Thyroid gland (tissue), 4 donors: ENCODE measurements at places on chromosomes 13 and 19.
A peak's percentile ranks its signal among the peaks of the same experiment; 100 is the strongest.

- no peak for DNase-seq
These were observed 33.5 kb downstream of the DNM2 start for GRCh38 chr19:10751109-10751953.

GRCh38 chr19:38869836-38870607, 8.1 kb downstream of the RINL start:
- peak; percentile 92 for DNase-seq

DNA sequence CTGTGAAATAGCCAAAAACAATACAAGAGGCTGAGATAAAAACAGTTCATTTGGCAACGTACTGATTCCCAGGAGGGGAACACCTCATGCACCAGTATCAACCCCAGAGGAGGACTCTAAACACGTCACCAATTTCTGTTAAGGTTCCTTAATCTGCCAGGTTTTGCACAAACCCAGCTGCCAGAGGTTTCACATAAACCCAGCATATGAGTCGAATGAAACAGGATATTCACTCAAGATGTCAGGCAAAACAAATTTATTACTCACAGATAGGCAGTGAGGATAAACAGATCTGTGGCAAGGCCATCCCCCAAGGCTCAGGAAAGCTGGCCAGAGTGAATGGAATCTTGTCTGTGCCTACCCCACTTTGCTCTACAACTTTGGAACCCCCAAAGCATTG, 210.9 kb downstream of the GPC5 start:
- no peak for DNase-seq

DNA sequence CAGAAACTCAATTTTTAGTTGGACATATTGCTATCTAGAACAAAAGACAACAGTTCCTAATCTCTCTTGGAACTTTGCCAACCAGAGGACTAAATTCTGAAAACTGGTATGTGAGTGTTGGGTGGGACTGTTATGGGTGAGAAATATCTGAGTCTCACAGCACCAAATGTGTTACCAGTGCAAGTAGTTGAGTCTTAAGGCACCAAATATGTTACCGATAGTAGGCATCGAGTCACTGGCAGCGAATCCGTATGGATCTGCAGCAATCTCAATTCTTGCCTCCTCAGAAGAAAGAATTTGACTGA, 575.2 kb downstream of the DACH1 start:
- DNase-seq, result no peak

- DNase-seq, result no peak
These were observed 1.7 kb upstream of the KLK13 start for GRCh38 chr19:51066393-51067186.

DNA sequence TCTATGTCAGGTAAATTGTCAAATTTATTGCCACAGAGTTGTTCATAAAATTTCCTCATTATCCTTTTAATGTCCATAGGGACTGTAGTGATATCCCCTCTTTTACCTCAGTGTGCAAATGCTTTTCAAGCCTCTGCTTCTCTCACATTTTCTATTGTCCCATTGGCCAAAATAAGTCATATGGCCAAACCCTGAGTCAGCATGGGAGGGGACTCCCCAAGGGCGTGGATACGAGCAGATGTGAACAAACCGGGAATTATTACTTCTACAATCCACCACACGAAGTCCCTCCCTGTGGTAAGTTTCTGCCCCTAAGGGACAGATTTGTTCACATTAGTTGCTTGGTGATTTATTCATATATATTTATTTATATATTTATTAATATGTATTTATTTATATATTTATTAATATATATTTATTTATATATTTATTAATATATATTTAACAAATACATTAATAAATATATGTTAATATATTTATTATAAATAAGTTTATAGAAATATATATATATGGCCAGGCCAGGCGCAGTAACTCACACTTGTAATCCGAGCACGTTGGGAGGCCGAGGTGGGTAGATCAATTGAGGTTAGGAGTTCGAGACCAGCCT, 20.1 kb upstream of the CAMSAP3 start:
- no peak for DNase-seq

GRCh38 chr13:105474983-105475610, 1060.4 kb downstream of the EFNB2 start:
- no peak for DNase-seq

GRCh38 chr13:20940083-20940482, 37.5 kb upstream of the XPO4 start:
- DNase-seq, result no peak

DNA sequence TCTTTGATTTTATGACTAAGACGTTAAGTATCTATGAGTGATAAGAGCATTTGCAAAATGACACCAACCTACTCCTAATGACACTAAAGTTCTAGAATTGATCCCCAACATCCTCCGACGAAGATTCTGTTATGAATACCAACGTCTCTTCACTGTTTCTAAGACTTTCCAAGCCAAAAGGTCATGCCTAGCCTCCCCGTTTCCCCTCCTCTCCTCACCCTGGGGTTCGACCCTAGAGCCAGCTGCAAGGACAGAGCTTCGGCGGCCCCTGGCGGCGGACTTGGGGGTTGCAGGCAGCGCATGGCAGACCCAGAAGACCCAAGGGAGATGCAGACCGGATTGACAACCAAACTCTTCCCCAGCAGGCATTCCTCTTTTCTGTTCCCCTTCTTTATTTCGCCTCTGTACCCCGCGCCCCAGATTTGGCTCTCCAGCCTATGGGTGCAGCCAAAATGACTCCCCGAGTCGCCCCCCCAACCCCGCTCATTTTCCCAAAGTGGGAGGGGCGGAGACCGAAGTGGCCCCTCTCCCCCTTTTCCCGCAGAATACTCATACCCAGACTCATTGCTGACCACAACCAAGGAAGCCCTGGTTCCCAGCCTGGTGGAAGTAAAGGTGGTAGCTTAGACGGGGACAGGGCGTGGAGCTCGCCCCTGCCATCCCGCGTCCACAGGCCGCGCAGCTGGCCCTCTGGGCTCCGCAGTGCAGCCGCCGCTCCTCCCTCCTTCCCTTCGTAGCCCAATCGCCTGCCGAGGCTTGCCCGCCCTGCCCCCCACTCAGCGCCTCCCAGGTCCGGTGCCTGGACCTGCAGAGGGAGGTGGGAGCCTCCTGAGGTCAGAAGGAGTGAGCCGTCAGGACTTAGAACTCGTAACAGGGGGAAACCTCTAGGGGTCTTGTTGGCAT, 4.1 kb upstream of the EML2 start:
- peak; percentile 80 for DNase-seq

DNA sequence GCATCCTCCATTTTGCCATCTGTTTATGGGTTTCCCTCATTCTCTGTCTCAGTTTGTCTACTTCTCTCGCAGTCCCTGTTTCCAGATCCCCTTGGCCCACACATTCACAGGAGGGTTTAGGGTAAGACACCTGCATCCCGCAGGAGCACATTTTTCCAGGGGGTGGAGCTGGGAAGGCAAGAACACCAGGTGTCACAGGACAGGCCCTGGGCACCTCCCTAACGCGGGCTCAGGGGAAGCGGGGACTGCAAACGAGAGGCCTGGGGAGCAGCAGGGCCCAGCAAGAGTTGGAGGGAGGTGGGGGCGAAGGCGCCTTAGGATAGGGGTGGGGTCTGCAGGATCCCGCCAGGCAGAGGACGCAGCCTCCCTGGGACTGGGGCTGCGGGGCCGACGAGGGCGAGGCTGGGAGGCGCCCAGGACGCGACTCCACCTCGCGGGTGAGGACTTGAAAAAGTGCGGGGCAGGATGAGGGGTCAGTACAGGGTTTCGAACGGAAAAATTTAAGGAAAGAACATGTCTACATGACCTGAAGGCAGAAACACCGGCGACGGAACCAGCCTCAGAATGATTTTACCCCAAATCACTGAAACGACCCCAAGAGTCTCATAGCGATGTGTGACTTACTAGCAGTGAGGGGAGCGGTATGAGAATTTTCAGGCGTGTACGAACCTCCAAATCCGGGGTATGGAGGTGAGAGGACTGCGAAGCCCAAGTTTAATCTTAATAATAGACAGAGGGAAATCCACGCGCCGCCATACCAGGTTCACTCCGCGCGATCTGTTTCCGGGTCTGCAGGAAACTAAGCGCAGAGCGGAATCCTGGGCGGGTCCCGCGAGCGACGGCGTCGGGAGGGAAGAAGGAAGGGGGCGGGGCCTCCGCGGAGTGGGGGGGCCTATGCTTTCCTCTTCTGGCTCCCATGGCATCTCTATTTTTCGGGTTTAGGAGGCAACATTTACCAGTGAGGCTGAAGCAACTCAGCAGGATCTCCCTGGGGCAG, 7.1 kb upstream of the ERVV-2 start:
- DNase-seq, result peak; percentile 42

GRCh38 chr13:46270416-46270815, 58.7 kb downstream of the LRRC63 start:
- DNase-seq, result no peak

- peak; percentile 19 for DNase-seq
These were observed 9.5 kb upstream of the FFAR2 start for GRCh38 chr19:35438527-35438926.

GRCh38 chr19:49551531-49551930, 23.7 kb downstream of the RCN3 start:
- no peak for DNase-seq

GRCh38 chr13:44843403-44843802, 145.9 kb downstream of the NUFIP1 start:
- no peak for DNase-seq

DNA sequence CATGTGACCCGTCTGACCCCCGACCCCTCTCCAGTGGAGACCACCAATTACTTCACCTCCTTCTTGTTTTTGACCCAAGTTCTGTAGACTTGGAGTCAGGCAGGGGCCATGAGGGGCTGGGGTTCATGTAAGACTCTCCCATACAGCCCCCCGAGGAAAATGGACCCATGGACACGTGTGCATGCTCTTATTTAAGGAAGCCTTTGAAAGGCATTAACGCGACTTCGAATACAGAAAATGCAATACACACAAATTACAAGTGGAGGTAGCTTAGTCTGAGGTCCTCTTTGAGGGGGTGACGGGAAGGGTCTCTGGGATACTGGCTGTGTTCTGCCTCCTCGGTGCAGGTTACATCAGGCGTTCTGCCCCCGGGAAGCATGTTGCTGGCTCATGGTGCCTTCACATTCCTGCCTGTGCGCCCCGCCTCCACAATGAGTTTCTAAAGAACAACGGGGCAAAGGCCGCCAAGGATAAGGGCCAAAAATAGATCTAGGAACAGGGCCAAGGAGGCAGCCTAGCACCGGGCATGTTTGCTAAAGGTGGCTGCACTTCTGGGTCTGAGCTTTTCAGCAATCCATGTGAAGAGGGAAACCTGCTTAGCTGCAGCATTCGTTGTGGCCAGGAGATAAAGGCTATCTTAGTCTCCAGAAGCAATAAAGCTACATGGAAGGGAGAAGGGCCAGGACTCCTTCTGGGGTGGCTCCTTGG, 54.5 kb downstream of the RAB20 start:
- peak; percentile 97 for DNase-seq

GRCh38 chr13:26476782-26477142, 80.7 kb upstream of the WASF3 start:
- DNase-seq, result no peak

DNA sequence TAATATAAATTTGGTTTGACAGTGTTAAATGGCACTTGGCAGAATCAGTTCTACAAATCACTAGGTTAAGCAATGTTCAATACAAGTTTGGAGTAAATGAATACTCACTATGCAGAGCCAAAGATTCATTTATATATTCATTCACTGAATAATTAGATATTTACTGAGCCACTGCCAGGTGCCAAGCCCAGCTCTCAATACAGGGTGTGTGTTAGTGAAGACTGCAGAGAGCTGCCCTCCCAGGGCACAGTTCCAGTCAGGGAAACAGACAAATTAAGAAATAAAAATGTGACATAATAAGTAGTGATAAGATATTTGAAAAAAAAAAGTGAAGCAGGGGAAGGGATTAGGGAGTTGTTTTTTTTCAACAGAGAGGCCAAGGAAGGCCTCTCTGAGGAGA, 411.7 kb downstream of the KCNRG start:
- DNase-seq, result no peak

GRCh38 chr13:110209950-110210603, 96.9 kb downstream of the COL4A1 start:
- peak; percentile 45 for DNase-seq

DNA sequence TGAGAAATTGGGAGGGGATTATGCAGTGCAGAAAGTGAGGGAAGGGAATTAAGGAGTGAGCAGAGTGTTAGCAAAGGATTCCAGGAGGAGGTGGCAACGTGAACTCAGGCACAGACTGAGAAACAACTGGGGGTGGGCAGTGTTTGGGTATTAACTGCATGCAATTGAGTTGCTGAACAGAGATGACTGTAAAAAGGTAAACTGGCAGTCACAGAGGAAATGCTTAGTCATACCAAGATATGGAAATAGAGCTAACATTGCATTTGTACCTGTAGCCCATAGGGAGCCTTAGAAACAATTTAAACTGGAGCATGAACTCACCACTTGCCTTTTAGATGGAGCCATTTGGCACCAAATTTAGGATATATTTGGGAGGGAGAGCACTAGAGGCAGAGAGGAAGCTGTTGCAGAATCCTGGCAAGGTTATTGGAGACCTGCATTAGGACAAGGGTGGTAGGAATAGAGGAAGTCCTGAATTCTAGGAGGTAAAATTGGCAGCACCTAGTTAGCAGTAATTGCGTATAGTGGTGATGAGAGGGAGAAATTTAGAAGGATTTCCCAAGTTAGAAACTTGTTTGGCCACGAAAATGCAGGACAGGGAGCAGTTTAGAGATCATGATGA, 100.6 kb upstream of the FRY start:
- no peak for DNase-seq

DNA sequence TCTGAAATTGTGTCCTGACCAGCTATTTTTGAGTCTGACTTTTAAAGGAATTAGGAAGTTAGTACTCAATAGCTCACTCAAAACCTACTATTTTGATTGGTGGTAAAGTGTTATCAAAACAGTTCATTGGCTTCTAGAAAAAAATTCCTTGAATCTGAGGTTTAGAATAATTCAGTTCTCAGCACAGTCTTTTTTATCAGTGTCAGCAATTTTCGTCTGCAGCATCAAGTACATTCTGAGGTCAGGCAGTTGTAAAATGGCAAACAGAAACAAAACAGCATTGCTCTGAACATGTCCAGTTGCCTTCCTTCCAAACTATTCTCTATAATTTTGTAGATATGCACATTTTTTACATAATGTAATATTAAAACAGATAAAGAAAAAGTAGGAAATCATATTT, 1644.1 kb downstream of the SLITRK5 start:
- DNase-seq, result no peak

DNA sequence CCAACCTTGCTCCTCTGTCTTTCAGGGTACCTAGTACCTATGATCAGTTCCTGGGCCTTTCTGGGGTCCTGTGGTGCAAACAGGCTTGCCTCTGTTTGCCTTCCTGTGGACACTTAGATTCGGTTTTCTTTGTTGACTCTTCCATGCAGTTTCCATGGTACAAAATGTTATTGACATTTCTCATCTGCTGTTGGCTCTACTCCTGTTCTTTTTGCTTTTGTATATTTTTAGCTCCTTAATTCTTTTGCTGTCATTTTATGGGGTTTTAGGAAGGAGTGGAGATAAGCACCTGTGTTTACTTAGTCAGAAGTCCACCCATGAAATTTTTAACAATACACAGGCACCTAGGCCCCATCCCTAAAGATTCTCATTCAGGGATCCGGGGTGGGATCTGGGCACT, 20.5 kb upstream of the CNMD start:
- no peak for DNase-seq
